NCI-H1694 (cell line): ENCODE measurements at places on chromosomes 4 and X.

GRCh38 chr4:1793940-1794808 is 1.1 kb downstream of the FGFR3 start:
- no peak for DNase-seq

GRCh38 chrX:133947022-133947421 is 38.4 kb downstream of the GPC3 start:
- DNase-seq: no peak

- no peak for DNase-seq
Observed at GRCh38 chr4:159508917-159509500, 406.1 kb downstream of the RAPGEF2 start.

- no peak for DNase-seq
Observed at GRCh38 chr4:54783402-54784110, 125.8 kb downstream of the KIT start.

DNA sequence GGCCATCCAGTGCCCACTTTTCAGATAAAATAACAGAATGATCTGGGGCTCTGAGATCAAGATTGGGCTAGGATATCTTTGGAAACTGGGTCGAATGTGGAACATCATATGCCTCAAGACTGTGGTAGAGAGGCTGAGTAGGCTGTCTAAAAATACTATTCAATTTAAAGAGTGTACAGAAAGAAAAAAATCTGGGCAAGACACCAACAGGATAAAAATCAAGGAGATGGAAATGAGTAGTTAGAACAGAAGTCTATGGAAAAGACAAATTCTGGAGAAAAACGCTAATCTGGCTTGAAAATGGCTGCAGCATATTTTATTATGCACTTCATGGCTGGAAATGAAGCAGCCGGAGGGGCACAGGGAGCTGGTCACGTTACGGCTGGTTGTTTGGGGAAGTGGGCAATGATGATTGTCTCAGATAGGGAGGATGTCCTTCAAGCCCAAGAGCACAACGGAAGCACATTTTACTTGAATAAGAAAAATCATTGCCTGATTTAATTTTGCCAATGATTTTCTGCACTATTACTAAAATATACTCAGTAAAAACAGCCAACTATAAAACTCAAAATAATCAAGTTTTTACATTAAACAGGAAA is 27.1 kb upstream of the MAPK10 start:
- DNase-seq: no peak

DNA sequence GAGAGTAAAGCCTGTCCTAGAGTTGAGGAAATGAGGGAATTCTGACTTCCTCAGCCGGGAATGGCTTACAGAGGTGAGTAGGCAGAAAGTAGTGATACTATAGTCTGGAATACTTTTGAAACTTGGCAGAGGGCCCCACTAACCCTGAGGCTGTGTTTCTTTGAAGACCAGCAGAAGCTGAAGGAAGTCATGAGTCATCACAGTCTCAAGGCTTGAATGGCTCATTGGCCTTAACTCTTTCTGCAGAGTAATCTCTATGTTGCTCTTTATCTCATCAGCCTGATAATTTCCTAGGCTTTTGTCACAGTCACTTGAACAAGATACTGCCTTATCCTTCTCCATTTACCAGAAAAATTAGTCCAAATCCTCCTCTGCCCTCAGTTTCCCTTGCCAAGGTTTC is 80.8 kb downstream of the ANKRD50 start:
- no peak for DNase-seq

- no peak for DNase-seq
Observed at GRCh38 chr4:68803013-68803412, 12.8 kb upstream of the UGT2B10 start.

- DNase-seq: peak; percentile 35
Observed at GRCh38 chr4:139655116-139655515, 10.5 kb upstream of the MGST2 start.

- no peak for DNase-seq
Observed at GRCh38 chr4:144355811-144356757, 215.6 kb upstream of the GYPA start.

- DNase-seq: no peak
Observed at GRCh38 chrX:9340598-9341290, 124.1 kb upstream of the TBL1X start.

DNA sequence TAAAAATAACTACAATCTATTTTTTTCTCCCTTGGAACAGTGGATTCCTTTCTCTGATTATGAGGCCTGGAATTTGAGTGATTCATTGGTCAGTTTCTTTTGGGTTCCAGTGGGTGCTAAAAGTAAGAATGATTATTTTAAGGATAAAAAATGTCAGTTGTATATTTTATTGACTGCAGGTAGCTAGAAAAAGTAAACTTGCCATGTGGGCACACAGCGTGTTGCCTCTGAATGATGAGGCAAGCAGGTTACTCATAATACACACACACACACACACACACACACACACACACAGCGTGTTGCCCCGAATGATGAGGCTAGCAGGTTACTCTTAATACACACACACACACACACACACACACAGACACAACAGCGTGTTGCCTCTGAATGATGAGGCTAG is 13.8 kb downstream of the GALNT7 start:
- no peak for DNase-seq

DNA sequence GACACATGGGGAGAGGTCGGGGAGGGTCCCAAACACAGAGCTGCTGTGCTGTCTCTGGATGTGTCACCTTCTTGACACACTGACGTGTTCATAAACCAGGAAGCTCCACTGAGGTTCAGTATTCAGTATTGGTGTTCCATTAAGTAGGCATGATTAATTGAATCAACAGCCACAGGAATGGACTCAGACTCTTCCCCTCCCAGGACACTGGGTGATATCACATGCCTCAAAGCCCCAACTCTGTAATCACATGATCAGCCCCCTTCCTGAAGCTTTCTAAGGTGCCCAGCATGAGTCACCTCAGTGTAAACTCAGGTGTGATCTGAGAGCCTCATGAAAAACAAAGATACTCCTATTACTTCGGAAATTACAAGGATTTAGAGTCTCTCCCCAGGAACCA is 21.1 kb upstream of the HNRNPD start:
- DNase-seq: no peak

DNA sequence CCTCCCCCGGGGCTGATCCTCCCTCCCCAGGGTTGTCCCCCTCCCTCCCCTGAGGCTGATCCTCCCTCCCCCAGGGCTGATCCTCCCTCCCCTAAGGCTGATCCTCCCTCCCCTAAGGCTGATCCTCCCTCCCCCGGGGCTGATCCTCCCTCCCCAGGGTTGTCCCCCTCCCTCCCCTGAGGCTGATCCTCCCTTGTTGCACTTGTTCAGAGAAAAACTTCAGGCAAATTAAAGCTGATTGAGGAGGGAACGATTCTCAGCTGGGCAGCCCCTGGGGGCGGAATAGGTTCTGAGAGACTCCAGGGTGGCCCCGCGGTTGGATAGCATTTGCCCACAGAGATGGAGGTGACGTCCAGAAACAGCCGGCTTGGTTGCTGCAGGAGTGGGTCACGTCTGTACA is 110.7 kb upstream of the ADRA2C start:
- DNase-seq: no peak

GRCh38 chrX:70960730-70961129 is 29.8 kb upstream of the SLC7A3 start:
- no peak for DNase-seq

DNA sequence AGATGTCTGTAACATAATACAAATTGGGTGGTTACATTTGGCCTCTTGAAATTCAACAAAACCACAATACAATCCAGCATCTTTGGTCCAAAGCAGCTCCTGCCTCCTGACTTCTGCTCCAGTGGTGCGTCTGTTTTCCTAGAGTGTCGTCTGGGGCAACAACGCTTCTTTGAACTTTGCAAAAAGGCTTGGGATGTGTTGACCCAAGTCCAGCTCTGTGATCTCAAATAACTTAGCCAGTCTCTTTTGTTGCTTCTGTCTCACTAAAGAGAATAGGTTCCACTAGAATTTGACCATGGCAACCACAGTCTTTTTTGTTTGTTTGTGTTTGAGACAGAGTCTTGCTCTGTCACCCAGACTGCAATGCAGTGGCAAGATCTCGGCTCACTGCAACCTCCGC is 324.0 kb downstream of the DHRSX start:
- DNase-seq: no peak

DNA sequence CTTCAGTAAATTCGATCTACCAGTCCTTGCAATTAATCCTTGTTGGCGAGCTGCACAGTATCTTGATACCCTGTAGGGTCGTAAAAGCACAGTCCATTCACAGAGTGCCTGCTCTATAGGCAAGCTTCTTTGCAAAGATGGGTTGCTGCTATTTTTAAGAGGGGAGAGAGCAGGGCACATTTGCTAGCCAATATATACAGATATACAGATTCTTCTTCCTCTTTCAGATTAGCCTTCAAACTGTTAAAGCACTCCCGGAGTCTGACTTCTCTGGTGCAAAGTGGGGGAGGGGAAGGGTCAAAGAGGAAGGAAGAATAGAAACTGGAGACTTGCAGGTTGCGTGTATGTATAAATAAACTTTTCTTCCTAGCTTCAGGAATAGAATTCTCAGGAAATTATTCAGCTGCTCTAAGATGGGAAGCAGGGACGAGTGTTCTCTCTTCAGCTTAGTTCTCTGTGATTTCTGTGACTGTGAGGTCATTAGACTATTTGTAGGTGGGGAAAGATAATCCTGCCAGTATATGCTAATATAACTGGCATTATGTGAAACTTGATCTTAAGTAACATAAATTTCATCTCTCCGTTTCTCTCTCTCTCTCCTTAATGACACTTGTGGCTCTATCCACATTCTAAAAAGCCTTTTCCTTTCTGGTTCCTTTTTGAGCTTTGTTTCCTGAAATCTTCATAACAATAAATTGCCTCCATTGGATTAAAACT is at the start of gene CYSLTR1:
Gene CYSLTR1, minus strand, starts transcription at position 242 of the 717 bp plus-strand sequence. CDS start 53,865 bp downstream, outside the sequence.
- DNase-seq: no peak

DNA sequence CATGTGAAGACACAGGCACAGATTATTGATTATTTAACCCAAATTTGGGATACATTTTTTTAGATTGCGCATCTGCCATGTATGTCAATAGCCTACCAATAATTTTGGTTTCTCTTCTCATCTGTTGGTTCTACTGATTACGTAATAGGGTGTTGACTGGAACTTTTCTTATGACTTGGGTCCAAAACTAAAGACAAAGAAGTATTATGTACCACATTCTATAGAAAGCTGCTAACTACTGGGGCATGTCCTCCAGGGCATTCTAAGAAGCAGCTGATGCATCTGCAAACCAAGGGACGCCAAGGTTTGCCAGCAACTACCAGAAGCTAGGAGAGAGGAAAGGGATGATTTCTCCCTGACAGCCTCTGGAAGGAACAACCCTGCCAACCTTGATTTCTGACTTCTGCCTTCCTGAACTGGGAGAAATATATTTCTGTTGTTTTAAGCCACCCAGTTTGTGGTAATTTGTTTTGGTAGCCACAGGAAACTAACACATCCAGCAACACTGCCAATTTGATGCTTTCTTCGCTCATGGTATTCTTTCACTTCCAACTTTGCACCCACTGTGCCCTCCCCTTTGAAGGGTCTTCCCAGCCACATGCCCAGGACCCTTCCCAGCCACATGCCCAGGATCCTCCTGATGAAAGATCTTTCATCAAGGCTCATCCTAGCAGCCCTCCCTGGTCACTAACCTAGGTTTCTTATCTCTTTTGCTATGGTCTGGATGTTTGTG is 15.9 kb upstream of the TLR1 start:
- DNase-seq: no peak

DNA sequence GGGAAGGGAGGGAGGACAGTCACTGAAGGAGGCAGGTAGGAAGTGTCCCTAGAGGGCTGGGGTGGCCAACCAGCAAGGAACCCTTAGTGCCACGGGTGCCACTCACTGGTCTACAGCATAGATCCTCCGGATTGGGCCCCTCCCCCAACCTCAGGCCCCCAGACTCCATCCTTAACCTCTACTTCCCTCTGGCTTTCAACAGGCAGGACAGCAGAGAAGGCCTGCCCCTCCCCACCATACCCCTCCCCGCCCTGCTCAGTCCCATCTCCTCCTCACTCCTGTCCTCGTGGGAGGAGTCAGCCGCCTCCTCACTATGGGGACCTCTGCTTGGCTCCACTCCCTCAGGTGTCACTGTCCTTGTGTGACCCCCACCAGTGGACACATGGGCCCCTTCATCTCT is 77.7 kb upstream of the PSAPL1 start:
- DNase-seq: no peak

DNA sequence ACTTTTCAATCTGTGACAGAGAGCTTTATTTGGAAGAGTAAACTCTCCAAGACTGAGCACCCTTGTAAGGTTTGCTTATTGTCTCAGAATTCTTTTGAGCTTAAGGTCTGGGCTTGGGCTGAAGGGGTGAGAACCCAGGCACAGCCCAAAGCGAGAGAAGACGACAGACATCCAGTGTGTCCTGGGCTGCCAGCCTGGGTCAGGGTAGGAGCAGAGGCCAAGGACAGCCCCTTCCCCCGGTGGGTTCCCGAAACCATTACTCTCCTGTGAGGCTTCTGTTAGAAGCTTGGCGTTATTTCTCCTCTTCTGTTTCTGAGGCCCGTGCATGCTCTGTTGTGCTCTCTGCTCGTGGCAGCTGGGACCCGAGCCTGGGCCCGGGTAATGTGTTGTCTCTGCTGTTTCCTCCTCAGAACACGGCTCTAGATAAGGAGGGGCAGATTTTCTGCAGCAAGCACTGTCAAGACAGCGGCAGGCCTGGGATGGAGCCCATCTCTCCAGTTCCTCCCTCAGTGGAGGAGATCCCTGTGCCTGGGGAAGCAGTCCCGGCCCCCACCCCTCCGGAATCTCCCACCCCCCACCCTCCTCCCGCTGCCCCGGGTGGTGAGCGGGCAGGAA is 177.5 kb downstream of the DCLK2 start:
- no peak for DNase-seq

- no peak for DNase-seq
Observed at GRCh38 chr4:4502694-4503311, 39.0 kb downstream of the STX18 start.

DNA sequence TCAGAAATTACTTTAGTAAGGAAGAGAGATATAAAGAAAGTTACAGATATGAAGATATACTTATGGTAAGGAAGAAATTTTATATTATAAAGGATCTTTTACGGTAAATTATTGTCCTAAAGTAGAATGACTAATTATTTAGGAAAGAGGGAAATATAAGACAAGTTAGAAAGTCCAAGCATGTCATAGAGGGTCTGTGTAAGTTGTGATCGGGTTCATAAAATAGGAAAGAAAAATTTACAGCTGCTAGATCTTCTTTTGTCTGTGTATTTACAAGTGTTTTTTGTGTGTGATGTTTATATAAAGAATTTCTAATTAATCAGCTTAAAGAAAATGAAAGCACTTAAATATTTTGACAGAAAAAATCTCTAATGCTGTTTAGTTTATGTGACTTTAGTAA is 1054.9 kb upstream of the DIAPH2 start:
- no peak for DNase-seq

DNA sequence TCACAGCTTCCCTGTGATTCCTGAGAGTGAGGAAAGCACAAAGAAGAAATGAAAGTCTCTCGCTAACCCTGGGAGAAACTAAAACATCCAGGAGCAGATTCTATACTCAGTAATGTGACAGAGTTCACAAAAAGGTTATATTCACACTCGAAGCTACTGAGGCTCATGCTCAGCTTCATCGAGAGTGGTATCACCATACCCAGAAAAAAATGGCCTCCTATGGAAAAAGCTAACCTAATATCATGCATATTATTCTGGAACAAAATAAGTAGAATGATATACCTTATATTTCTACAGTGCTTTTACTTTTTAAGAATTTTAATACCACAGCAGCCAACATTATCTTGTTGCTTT is 13.5 kb upstream of the CDKN2AIP start:
- DNase-seq: no peak

GRCh38 chr4:185846505-185847150 is 34.6 kb upstream of the SORBS2 start:
- no peak for DNase-seq
